ENCODE measurements at places on chromosomes 16 and 17. TPM values are rescaled to one million over a fixed set of nuclear protein-coding genes. Genes with fewer than 3 reads are reported as not detected.

DNA sequence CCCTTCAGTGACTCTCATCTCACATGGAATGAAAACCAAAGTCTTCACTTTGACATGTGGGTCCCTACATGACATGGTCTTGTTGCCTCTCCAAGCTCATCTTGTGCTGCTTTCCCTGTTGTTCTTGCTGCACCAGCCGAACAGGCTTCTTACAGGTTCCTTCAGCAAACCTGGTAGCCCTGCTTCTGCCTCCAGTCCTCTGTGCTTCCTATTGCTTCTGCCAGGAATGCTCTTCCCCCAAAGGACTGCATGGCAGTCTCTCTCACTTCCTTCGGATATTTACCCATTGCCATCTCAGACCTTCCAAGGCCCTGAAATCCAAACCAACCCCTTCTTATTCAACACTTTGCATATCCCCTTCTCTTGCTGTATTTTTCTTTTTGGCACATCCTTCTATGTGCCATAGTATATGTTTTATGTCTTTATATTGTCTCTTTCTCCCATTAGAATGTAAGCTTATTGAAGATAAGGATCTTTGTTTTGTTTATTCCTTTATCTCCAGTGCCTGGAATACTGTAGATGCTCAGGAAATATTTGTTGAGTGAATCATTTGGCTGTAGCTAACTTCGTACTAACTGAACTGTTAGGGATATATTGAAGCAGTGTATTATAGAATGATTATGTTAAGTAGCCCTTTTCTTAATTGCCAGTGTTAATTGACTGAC, 57.9 kb upstream of the SLC12A3 start:
- DNase-seq, result no peak

DNA sequence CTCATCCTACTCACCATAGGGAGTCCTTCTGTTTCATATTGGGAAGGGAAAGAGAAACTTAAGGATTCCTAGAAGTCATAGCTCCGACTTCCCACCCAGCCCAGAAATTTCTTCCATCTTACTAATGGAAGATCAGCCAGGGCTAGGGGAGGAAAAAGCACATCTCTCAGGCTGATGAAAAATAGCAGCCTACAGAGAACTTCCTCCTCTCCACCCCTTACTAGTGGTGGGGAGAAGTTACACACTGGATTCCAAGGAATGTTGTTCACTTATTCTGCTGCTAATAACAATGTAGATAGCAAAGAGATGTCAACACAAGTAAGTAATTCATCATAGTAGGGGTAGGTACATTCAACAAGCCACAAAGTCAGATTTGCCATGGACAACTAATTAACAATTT, 94.4 kb downstream of the SPACA3 start:
- no peak for DNase-seq

- no peak for DNase-seq
These were observed 26.7 kb downstream of the FA2H start for GRCh38 chr16:74747716-74748615.

Gene ATP2C2
- 35.1 TPM for total RNA-seq

Gene STARD3
- total RNA-seq, result 148 TPM

Gene DRC3
- 0.74 TPM for total RNA-seq

DNA sequence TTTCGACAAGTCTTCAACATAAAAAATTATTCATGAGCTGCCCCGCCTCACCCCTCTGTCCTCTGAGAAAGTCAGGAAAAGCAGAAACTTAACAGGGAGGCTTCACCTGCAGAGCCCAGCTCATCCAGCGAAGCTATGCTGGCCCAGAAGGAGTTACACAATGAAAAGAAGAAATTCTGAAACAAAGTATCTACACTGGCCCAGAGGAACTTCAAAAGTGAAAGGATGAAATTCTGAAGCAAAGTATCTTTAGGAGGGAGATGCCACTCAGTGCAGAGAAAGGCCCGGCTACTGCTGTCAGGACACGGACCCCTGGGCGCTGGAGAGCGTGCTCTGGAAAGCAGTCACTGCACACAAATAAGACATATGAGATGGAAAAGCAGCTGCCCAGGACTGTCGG, 1.6 kb downstream of the GALNS start:
- no peak for DNase-seq

- no peak for DNase-seq
These were observed 29.3 kb downstream of the TBC1D16 start for GRCh38 chr17:80006339-80006720.

DNA sequence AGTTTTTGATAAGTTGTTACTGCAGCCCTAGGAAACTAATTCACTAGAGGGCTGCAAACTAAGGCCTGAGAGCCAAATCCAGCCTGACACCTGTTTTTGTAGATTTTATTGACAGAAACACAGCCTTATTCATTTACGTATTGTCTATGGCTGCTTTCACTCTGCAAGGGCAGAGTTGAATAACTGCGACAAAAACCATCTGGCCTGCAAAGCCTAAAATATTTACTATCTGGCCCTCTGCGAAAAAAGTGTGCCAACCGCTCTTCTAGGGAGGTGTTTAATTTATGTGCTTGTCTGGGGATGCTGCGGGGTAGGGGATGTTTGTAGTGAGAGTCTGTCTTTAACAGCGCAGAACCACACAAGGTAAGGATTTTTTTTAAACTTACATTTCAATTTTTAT, 165.0 kb upstream of the RBFOX1 start:
- no peak for DNase-seq

GRCh38 chr17:72517413-72518158, 396.8 kb downstream of the SOX9 start:
- DNase-seq, result no peak

Gene CHD9NB
- not detected for total RNA-seq

GRCh38 chr17:27310565-27311110, 16.7 kb downstream of the WSB1 start:
- no peak for DNase-seq

- no peak for DNase-seq
These were observed 151.7 kb upstream of the CHMP6 start for GRCh38 chr17:80839970-80840369.

DNA sequence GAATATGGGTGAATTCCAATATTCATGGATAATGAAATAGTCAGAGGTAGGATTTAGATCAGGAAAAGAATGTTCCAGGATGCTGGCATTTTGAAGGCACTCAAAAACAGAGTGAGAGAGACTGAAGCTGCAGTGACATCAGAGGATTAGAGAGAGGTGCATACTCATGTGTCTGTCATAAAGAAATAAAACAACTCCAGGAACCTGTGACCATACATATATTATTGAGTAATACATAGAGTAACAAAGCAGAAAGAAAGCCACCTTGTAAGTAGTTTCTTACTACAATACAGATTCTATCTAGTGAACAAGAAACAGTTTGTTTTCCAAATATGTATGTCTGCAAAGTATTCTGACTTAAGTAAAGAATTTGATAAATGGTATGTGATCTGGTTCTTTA, 62.3 kb upstream of the PHOSPHO1 start:
- DNase-seq, result no peak

DNA sequence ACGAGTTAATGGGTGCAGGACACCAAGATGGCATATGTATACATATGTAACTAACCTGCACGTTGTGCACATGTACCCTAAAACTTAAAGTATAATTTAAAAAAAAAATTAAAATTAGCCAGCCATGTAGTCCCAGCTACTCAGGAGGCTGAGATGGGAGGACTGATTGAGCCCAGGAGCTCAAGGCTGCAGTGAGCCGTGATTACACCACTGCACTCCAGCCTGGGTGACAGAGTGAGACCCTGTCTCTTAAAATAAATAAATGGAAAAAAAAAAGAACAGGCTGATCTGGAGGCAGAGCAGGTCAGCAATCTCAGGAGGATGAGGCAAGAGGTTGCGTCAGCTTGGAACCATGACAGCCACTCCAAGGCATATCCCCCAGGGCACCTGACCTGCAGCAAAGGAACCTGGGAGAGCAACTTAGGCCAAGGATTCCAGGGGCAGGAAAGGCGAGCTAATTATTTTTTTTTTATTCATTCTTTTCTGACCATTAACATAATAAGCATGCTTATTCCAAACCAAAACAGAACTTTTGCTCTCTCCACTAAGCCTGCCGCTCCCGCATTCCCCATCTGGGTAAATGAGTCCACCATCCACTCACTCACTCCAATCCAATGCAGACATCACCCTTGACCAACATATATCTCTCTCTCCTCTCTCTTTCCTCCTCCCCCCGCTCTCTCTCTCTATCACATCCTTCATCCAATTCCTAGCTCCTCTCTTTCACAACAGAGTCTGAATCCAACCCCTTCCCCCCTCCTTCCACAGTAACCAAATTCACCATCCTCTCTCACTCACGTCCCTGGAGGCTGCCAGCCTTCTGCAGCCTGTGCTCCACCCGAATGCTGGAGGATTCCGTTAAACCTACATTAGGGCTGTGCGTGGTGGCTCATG, 47.7 kb downstream of the TK2 start:
- DNase-seq, result no peak

DNA sequence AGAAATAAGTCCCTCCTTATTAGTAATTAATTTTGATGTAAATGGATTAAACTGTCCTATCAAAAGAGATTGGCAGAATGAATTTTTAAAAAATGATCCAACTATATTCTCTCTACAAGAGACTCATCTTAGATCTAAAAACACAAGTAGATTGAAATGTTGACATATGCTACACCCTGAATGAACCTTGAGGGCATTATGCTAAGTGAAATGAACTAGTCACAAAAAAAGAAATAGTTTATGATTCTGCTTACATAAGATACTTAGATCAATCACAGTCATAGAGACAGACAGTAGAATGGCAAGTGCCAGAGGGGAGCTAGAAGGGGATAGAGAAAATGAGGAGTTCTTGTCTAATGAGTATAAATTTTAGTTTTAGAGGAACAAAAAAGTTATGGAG, 849.8 kb downstream of the CDH11 start:
- DNase-seq, result no peak

Gene PRAC2
- total RNA-seq, result not detected

GRCh38 chr17:34118564-34118963, 136.5 kb upstream of the CCL2 start:
- peak; percentile 37 for DNase-seq

Gene MARVELD3
- 4.7 TPM for total RNA-seq

Gene CPHXL2
- total RNA-seq, result not detected

DNA sequence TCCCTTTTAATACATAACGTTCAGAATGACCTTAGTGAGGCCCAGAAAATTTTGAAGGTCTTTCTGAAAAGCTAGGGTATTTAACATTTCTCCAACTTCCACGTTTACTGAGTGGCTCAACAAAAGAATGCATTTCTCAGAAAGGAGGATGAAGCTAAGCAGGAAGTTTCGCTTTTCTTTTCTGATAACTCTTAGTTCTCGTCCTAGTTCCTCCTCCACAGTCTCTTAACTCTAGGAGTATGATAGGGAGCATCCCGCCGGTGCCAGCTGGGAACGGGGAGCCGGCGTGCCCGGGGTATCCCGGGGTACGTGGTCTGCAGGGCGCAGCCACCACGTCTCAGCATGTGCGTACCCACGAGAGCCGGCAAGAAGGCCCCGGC, 363 bp downstream of the KARS1 start:
- no peak for DNase-seq

DNA sequence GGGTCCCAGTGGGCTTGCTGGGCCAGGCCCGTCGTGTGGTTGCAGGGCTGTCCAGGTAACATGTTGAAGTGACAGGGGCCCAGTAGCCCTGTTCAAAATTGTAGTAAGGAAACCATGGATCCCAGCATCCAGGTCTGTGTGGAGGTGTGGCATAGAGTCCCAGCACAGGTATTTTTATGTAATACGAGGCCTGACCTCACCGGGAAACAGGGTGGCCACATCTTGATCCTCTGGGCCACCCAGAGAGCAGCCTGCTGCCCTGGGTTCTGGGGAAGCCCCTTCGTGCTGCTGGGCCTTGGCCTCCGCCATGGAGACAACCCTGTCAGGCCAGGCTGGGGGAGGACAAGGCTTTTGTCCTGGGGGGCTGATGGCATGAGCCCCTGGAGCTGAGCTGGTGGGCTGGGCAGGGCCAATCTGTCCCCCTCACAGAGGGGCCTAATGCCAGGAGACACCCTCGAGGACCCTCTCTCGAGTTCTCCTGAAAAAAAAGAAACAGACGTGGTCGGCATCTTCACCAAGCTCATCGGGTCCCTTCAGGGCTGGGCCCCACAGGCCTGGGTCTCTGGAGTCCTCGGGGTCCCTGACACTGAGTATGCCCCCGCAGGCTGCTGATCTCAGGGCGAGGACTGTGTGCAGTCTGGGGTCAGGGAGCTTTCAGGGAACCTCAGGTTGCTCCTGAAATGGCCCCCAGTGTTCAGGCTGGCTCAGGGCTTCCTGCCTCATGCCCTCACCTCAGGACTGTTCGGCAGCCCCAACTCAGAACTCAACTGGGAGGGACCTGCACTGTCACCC, 47.8 kb downstream of the TNFRSF13B start:
- DNase-seq, result no peak

DNA sequence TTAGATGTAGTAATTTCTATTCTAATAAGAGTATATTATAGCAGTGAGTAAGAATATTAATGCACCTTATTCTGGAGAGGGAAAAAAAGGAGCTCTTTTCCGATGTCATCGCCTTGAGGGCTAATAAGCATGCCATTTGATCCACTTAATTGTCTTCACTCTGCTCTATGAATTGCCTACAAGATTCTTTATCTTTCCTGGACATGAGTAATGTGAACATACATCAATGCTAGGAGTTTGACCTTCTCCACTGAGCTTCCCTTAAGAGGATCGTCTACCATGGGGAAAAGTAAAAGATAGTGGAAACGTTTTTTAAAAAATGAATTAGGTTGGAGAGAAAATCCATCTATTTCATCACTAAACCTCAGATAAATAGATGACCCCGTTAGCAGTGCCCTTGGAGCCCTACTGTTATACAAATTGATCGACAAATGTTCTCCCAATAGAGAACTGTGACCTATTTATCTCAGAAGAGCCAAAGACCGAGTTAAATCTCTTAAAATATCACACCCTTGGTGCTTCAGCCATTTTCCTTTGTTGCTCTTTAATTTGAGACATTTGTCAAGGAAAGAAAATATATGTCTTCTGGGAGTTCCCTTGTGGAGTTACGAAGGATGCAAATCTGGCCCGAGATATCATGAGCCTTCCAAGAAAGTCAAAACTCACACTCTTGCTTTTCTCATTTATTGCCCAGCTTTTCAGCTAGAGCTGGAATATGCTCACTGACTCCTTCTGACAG, 898.5 kb downstream of the KCNJ2 start:
- no peak for DNase-seq

- no peak for DNase-seq
These were observed 39.0 kb downstream of the LYRM1 start for GRCh38 chr16:20939611-20940010.

Gene ZNF629
- total RNA-seq, result 11.3 TPM

DNA sequence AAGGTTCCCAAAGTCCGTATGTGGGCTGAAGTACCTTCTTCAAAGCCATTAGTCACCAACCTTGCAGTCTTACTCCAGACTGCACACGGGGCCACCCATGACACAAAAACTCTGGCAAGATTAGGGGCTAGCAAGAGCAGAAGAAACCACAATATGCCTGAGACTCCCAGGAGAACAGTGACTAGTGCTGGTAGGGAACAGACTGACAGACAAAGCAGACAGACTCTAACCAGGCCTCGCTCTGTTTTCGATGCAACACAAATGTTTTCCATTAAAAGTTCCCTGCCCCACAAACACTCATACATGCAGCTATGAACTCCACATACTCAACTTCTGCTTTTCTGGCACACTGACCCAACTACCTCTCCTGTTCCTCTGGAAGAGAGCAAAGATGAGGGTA, 102.2 kb downstream of the HIC1 start:
- DNase-seq, result no peak

Measured in vagina (tissue), 2 donors.